ENCODE measurements at places on chromosomes 12 and 14. TPM values are rescaled to one million over a fixed set of nuclear protein-coding genes. Genes with fewer than 3 reads are reported as not detected.

C12orf76 gene
- total RNA-seq = 4.7 TPM

STX2 gene
- total RNA-seq = 4.0 TPM

FOXA1 gene
- 34.4 TPM for total RNA-seq

PRR13 gene
- total RNA-seq = 55.9 TPM

FERMT2 gene
- 72.1 TPM for total RNA-seq

GYS2 gene
- 2.7 TPM for total RNA-seq

KCNH3 gene
- not detected for total RNA-seq

KCNK10 gene
- 1.7 TPM for total RNA-seq

SNX6 gene
- total RNA-seq = 99.4 TPM

SDR9C7 gene
- total RNA-seq = 26.0 TPM

CLEC9A gene
- not detected for total RNA-seq

HHIPL1 gene
- 0.22 TPM for total RNA-seq

GRCh38 chr14:71206123-71206522 lies 298.9 kb downstream of the PCNX1 start:
- DNase-seq = no peak

GRCh38 chr14:101495827-101496775 lies 65.2 kb upstream of the DIO3 start:
- no peak for DNase-seq

GRCh38 chr12:26994109-26994508 lies 20.1 kb downstream of the TM7SF3 start:
- no peak for DNase-seq

DNA sequence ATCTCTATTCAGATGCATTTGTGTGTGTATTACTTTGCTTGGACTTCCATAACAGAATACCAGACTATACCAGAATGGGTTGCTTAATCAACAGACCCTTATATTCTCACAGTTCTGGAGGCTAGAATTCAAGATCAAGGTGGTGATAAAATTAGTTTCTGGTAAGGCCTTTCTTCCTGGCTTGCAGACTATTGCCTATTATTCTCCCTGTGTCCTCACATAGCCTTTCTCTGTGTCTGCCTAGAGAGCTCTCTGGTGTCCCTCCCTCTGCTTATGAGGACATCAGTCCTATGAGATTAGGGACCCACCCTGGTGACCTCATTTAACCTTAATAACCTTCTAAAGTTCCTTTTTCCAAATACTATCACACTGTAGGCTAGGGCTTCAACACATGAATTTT lies 106.0 kb downstream of the FAR2 start:
- DNase-seq = no peak

GRCh38 chr14:104746071-104746545 lies 6.8 kb upstream of the SIVA1 start:
- DNase-seq = no peak

- DNase-seq = no peak
Measured at GRCh38 chr12:120101617-120102016, 14.9 kb downstream of the RAB35 start.

- DNase-seq = no peak
Measured at GRCh38 chr12:58346032-58346632, 404.8 kb downstream of the ATP23 start.

GRCh38 chr14:91419044-91419397 lies 1.4 kb upstream of the CCDC88C start:
- DNase-seq = no peak

DNA sequence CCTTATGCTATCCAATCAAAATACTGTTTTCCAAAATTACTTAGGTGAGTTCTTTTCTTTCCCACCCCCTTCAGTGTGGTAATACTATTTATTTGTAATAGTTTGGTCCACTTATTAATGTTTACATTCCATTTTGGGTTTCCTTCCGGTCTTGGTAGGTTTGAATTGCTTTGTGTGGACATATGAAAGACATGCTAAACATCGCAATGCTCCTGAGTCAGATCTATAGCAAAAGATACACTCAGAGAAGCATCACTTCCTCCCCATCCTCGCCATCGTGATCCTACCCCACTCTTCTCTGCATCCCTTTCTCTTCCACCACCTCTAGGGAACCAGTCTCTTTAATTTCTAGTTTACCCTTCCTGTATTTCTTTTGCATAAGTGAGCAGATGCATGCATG lies 30.0 kb downstream of the TUNAR start:
- no peak for DNase-seq

DNA sequence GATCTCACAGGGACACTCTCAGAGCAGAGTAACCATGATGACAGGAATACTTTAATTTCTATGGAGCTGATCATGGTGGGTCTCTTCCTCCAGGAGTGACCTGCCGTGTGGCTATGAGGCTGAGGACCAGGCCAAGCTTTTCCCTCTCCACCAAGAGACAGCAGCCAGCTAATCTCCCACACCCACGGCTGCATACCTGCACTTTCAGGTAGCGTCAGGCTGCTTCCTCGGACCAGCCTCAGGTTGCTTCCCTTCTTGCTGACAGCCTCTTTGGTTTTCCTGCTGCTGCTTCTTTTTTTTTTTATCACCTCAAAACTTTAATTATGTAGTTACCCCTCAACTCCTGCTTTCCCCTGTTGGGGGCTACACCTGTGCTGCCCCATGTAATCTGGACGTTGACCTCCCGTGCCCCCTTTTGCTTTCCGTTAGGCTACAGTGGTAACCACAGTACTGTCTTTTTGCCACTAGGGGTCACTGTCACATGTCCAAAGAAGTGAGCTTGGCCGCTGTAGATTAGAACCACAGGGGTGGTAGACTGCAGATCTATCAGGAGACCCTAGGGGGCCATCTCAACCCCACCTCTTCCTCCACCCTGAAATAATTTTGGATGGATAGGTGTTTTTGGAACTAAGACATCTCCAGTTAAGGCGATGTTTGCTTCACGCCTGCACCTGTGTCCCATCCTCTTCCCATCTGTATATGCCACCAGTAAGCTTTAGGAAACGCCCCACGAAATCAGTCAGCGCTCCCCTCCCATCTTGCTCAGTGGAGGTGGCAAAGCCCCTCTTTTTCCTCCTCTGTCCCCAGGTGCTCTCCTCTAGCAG lies 7.8 kb upstream of the PIP4K2C start:
- no peak for DNase-seq

GRCh38 chr12:58583529-58583928 lies 336.8 kb downstream of the LRIG3 start:
- DNase-seq = no peak

DNA sequence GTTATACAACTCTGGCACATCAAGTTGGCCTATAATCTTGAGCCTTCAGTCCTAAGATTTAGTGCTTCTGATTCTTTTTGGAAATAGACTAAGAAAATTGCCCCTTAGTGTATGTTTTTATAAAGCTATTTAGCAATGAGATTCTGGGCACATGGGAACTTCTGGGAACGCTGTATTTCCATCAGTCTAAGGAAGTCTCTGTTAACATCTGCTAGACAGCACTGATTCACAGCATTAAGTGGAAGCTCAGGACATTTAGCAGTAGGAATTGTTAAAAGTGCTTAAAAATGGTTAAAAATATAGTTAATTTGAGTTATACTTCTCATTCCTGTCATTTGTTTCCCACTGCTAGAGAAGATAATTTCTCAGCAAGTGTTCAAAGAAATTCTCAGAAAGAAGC lies 579.1 kb downstream of the SLC16A7 start:
- no peak for DNase-seq

DNA sequence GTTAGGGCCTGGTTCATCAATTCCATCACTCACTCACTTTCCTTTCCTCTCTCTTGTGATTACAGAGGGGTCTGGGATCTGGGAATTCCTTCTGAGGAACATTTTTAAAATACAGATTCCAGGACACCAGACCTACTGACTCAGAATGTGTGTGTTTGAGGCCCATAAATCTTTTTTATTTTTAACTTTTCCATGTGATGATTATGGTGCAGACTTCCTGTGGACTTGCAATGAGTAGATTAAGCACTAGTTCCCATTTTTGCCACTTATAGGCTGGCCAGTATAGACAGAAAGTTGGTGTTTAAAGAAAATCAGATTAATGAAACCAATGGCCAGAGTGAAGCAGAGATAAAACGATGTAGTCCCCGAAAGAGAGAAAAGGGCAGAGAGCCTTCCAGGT lies 28.1 kb downstream of the SLC41A2 start:
- no peak for DNase-seq

DNA sequence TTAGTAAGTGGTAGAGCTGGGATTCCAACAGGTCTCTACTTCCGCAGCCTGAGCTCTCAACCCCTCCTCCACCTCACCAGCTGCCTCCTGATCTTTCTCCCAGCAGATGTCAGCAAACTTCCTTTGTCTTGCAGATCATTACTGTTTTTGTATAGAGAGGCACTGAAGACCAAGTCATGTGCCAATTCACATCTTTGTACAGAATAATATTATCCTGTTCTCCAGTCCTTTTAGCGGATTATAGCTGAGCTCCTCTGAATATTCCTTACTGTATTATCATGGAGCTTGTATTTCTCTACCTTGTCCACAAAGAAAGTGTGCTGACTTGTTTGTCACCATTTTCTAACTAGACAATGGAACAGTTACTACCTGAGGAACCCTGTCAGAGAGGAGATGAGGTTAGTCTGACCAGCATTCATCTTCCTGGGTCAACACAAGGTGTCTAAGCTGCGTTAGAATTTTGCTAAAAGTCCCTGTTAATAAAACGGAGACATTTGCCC lies 142.3 kb upstream of the ARHGAP5 start:
- DNase-seq = no peak

DNA sequence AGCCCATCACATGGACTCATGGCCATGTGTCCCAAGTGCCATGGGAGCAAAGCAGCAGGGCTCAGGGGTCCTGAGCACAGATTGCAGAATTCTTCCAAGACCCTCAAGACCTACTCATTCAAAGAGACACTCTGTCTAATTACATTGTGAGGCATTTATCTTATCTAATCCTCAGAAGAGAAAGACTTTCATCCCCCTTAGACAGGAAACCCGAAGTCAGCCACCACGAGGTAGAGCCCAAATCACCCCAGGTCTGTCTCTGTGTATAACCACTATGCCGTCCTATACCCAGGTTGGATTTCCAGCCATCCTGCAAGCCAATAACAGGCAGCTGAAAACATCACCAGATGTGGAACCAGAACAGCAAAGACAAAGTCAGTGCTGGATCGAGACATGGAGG lies 8.9 kb upstream of the BCL11B start:
- no peak for DNase-seq

DNA sequence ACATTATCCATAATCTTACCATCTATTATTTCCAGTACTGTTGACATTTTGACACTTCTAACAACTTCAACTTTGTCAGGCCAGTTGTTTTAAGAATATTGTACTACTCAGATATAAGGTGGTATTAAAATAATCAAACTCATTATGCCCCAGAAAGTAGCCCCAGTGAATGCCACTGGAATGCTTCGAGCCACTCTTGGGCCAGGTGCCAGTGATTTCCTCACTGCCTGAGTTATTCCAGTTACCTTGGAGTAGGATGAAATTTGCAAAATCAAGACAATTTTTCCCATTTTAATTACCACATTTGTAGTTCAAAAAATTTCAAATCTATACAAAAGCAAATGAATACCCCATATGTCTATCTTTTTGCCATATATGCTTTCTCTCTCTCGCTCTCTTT lies 9.2 kb downstream of the CIPC start:
- DNase-seq = no peak

GRCh38 chr14:84643446-84643845 lies 886.5 kb upstream of the FLRT2 start:
- DNase-seq = no peak

DNA sequence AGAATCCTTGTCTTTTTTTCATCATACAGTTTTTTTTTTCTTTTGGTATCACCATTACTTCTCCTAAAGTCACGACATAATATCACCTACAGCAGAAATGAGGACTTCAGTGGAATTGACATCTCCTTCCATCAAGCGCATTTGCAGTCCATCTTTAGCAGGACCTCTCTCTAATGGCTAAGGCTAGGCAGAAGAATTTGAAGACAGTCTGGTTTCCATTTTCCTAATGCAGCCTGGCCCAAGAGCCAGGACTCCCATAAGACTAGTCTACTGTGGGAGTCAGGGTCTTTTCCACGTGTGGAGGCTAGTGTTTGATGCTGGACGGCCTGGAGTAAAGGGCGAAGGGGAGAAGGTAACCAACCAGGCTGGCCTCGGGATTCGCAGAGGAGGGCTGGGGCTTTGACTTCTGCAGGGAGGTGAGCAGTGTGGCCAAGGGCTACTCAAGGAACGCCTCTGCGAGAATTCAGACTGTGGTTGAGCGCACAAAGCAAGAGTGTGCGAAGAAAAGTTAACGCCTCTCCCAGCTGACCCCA lies 769 bp upstream of the ZNF740 start:
- no peak for DNase-seq

- no peak for DNase-seq
Measured at GRCh38 chr12:18886962-18887361, 149.0 kb downstream of the CAPZA3 start.

GRCh38 chr12:5525783-5526367 lies 94.0 kb downstream of the NTF3 start:
- no peak for DNase-seq

- DNase-seq = no peak
Measured at GRCh38 chr14:23009939-23010726, at the start of gene C14orf93. Gene C14orf93, minus strand, starts transcription at chr14:23010143. Its CDS starts 11,120 bp downstream, at chr14:22999023.

DNA sequence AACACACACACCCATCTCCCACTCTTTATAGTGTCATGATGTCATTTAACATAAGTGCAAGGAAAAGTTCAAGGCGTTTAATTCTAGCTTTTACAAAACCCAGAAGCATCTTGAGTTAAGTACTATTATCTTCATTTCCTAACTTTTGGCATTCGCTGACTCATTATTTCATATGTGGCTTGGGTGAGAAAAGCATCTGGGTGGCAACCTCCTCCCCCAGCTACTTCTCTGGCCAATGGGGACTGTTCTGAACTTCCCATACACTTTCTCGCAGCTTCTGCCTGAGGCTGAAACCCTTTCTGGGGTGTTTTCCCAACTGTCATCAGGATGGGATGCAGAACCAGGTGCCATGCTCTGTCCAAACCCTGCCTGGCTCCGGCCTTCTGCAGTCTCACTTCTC lies 2.8 kb upstream of the MARK3 start:
- DNase-seq = no peak

GRCh38 chr12:15982071-15982470 lies 70.9 kb downstream of the DERA start:
- no peak for DNase-seq

- no peak for DNase-seq
Measured at GRCh38 chr12:123761841-123762714, at the start of gene DNAH10. Gene DNAH10, plus strand, starts transcription at chr12:123762301. Its CDS starts 36 bp downstream, at chr12:123762337.

- DNase-seq = no peak
Measured at GRCh38 chr12:19908830-19909229, 459.5 kb upstream of the PDE3A start.

- DNase-seq = no peak
Measured at GRCh38 chr12:75550401-75551240, 39.2 kb upstream of the KRR1 start.

- no peak for DNase-seq
Measured at GRCh38 chr14:91357272-91358024, 60.2 kb downstream of the CCDC88C start.

- DNase-seq = no peak
Measured at GRCh38 chr12:75947156-75947723, 84.3 kb downstream of the PHLDA1 start.

GRCh38 chr12:52710730-52711129 lies 7.4 kb upstream of the KRT77 start:
- no peak for DNase-seq

DNA sequence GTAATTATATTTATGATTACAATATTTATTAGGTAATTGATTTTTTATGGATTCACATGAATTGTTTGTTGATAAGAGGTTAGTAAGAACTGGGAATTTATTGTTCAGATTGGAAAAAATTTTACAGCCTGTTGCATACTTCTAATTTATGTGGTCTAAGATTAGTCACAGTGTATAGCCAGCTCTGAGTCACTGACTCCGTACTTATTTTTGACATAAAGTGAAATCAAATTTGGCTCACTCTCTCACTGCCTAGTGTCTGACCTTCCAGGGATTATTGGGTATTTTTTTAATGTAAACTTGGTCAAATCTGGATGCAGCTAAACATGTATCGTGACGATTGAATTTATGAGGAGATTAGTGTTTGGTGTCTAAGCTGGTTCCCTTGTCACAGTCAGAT lies 109.3 kb downstream of the PTPRQ start:
- DNase-seq = no peak

Data from esophagus squamous epithelium (tissue), 5 donors.